Activated T-helper 1 cell treated with anti-CD3 and anti-CD28 coated beads, Interleukin-2, amount 50 U/mL, for 16 hours (primary cell): ENCODE measurements at places on chromosomes 11 and 22.

- DNase-seq: no peak
Observed at GRCh38 chr11:14029971-14030920, 67.7 kb downstream of the SPON1 start.

DNA sequence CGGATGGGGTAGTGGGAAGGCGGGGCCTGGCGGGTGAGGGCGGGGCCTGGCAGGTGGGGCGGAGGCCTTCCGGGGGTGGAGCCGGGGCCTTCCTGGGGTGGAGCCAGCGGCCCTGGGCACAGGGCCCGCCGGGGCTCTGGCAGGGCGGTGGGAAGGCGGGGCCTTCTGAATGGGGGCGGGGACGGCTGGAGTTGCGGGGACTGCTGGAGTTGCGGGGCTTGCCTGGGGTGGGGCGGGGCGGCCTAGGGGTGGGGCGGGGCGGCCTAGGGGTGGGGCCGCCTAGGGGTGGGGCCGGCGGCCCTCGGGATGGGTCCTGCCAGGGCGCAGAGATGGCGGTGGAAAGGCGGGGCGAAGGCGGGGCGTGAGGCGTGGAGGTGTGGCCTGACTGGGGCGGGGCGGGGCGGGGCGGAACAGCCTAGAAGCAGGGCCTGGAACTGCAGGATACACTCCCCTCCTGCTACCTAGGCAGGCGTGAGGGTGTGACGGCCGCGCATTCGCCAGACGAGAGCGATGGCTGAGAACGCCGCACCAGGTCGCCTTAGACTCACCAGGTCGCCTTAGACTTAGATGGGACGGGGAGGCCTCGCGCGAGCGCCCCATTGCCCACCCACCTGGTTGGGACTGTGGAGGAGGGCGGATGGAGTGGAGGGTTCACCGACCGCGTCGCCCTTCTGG is 19.3 kb downstream of the RRP7A start:
- peak; percentile 67 for DNase-seq

DNA sequence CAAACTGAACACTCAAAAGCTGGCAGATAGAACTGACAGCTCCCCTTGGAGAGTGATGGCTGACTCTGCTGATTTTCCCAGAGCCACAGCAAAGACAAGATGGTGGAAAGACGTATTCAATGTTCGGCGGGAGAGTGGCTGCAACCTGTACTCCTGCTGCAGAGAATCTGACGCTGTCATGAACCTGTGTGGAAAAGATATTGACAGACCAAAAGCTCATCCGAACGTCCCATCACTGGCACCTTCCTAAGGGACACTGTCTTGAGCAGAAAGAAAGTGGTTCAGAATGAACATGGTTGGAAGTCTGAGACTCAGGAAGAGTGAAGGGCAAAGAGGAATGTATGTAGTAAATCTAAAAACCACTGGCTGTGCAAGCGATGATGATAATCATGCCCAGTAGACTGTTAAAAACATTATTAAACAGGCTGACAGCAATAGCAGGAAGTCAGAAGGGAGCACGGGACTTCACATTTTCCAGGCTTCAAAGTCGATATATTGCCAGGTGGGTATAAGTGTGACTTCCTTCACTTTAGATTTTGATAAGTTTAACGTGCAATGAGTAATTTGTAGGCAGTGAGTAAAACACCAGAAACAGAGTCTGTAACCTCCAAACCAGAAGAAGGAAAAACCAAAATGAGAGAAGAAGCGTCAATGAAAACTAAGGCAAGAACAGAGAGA is 6.2 kb upstream of the IL17REL start:
- no peak for DNase-seq

- no peak for DNase-seq
Observed at GRCh38 chr11:62020661-62021060, 53.2 kb upstream of the FTH1 start.

DNA sequence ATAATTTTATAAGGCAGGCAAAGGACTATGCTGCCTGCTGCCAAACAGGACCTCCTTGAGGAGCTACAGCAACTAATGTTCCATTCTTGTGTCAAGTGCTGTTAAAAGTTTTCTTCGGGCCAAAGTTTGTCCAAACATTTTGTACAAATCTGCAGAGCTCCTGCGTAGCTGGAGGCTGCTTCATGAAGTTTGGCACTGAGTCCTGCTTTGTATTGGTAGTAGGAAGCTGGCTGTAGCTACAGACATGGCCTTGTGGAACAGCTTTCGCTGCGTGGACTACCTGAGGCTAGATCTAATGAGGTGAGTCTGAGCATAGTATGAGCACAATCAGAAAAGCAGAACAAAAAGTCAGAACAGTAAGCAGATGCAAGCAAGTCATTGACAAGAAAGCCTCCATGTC is 528.1 kb downstream of the DLG2 start:
- DNase-seq: no peak

DNA sequence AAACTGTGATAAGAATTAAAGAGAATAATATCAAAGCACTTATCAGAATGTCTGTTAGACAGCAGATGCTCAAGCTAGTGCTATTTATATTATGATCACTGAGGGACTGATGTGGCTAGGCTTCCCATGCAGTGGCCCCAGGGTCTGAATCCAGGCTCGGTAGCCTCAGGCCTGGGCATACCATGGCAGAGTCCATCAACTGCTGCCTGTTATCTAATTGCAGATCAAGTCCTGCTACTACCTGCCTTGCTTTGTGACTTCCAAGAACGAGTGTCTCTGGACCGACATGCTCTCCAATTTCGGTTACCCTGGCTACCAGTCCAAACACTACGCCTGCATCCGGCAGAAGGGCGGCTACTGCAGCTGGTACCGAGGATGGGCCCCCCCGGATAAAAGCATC is 57.5 kb downstream of the TIMP3 start:
- DNase-seq: no peak

- DNase-seq: no peak
Observed at GRCh38 chr22:32389685-32390084, 22.4 kb downstream of the RTCB start.

- no peak for DNase-seq
Observed at GRCh38 chr11:106326087-106326486, 248.6 kb downstream of the AASDHPPT start.

GRCh38 chr11:74033046-74033445 is 24.2 kb upstream of the UCP3 start:
- DNase-seq: no peak

GRCh38 chr11:61526229-61526628 is 17.7 kb downstream of the LRRC10B start:
- DNase-seq: no peak

DNA sequence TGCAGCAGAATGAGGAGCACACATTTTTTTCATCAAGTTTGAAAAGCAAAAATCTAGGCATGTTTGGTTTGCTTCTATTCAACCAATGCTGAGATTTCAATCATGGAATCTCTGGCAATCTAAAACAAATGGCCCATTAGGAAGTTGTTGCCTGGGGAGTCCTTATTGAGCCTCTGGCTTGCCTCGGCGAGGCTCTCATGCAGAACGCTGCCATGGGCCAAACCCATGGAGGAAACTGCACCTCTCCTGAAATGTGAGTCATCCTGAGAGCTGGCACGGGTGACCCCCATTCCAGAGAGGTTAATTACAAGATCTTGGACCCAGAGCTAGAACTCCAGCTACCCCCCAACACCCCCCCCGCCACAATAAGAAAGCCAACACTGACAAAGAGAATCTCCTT is 80.7 kb downstream of the MN1 start:
- DNase-seq: no peak

GRCh38 chr11:110133160-110133559 is 40.0 kb downstream of the ZC3H12C start:
- DNase-seq: no peak

DNA sequence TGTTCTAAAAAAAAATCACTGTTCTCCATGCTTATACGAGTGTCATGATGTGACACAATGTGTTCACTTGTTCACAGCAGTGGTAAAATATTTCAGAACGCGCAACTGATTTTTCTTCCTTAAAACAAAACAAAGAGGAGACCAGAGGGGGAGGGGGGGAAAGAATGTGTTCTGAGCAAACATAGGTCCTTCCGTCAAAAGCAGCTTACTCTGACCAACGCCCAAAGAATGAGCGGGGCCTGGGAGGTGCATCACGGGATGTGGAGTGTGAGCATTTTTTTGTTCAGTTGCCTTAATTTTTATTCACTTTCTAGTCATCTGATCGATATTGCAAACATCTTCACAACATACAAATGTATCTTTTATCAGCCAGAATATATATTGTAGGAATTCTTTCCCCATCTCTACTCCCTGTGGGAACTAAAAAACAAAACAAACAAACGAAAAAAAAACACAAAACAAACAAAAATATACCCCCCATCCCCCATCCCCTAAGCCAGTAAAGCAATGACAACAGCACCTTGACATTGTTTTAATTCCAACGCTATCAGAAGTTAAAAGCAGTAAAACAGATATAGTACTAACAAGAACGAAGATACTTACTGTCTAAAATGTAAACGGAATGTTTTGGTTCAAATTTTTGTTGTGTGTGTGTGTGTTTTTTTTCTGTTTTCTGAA is 43.3 kb downstream of the BDNF start:
- DNase-seq: no peak

DNA sequence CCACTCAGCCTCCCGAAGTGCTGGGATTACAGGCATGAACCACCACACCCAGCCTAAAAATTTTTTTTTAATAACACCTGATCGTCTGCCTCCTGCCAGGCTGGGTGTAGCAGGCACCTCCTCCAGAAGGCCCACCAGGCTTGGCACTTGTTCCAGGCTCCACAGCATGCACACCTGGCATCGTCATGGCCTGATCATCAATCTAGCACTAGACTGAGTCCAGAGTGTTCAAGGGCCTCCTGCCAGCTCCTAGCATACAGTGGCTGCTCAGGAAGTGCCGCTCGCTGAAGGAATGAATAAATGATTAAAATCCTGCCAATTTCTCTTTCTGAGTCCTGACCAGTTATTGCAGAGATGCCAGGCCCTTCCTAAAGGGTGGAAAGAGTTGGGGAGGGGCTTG is 3.5 kb upstream of the PDGFB start:
- no peak for DNase-seq

DNA sequence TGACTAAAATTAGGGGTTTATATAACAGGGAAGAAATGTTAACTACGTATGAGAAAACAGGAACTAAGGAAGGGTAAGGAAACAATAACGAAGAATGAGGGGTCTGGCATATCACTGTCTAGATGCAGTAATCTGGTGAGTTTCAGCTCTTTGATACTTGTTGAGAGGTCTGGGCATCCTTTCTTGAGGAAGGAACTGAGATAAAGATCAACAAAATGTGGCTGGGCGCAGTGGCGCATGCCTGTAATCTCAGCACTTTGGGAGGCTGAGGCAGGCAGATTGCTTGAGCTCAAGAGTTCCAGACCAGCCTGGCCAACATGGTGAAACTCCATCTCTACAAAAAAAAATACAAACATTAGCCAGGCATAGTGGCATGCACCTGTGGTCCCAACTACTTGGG is 2.7 kb downstream of the DCDC1 start:
- no peak for DNase-seq
